HT1080 (cell line): ENCODE measurements at places on chromosomes 6 and 20.

- DNase-seq = no peak
These were observed 64.9 kb downstream of the ME1 start for GRCh38 chr6:83365931-83366330.

DNA sequence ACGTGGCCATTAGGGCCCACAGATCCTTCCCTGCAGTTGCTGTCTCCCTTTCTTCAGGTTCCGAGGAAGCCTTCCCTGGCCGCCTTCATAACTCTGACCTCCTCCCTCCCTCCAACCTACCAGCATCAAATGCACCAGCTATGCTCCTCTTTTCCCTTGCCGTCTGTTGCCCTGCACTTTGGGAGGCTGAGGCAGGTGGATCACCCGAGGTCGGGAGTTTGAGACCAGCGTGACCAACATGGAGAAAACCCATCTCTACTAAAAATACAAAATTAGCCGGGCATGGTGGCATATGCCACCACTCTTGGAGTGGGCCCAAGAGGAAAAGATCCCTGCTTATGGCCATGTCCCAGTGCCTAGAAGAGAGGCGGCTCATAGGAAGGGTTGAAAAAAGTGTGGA, 31.8 kb downstream of the RNASET2 start:
- DNase-seq = no peak

DNA sequence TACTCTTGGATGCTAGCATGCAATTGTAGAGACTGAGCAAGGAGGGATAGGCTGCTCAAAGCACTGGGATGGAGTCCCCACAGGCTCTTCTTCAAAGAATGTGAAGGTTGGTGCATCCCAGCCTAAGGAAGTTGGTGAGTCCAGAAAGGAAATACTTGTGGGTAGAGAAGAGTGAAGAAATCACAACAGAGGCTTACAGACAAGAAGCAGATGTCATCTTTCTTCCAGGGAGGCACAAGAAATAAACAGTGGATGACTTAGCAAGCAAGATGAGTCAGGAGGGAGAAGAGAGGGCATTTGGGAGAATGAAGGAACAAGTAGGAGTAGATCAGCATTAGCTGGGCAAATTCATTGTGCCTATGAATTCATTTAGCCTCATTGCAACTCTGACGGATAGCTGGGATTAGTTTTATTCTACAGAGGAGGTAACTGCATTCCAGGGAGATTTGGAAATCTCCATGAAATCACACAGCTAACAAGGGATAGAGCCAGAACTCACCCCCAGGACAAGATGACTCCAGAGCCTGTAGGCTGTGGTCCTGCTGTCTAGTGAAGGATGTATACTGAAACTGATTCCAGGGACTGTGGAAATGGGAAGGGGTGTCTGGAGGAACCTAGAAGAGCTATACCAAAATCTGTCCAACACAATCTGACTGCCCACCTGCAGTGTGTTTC, 125.8 kb upstream of the SPTLC3 start:
- peak; percentile 87 for DNase-seq

- no peak for DNase-seq
These were observed 457.8 kb downstream of the QKI start for GRCh38 chr6:163872335-163872734.

DNA sequence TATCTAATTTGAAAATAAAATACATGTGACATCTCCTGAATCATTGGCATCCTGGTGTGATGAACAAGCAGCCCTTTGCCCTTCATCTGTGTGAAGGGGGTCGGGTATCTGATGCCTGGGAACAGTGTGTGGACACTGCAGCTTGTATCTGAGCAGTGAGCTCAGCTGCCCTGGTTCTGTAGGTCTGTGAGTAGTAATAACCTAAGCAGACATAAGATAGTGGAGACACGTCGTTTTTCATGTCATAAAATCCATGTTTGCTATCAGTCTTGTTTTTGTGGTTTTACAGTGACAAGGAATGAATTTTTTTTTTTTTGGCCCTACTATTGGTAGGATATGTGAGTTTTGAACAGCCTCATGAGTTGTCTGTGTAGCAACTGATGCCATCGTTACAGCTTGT, 133.0 kb downstream of the JARID2 start:
- no peak for DNase-seq
